ENCODE measurements at places on chromosomes 13 and 19.

DNA sequence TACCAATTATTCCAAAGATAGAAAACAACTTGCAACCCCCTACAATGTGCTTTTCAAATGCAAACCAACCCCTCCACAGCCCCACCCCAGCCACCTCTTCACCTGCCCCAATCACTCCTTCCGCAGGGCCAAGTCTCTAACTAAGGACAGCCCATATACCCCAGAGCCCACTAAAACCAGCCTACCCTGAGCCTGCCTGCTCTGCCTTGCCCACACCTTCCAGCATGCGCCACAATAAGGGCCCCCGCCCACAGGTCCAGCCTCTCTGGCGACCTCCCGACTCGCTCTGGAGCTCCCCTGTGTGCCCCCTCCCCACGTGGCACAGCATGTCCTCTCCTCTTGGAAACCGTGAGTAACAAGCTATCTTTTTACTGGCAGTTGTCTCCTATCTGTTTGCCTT, 42.8 kb upstream of the MEDAG start:
- DNase-seq: no peak

DNA sequence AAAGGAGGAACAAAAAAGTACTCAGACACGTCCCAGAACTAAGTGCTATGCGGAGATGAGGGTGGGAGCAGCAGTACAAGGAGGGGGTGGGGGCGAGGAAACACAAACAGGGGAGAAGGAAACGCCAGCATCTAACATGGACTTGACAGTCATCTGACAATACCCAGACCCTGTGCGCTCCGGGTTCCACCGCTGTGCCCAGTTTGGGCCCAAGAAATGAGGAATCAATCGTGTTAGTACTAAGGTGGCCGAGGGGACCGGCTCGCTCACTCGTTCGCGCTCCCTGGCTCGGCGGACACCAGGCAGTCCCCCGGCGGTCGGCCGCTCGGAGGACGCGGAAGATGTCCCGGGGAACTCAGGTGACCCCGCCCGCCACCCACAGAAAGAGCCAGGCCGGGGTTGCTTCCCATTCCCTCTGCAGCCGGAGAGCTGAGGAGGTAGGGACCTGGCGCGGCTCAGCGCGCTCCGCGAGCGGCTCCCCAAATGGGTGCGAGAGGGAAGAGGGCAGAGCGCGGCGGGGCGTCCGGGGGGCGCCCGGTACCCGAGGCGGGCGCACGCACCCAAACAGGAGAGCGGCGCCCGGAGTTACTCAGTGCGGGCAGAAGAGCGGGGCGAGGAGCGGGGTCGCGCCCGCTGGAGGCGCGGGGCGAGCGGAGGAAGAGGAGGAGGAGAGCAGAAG, 616 bp downstream of the TSHZ3 start:
- no peak for DNase-seq

- DNase-seq: peak; percentile 77
Observed at GRCh38 chr19:13094771-13095392, 7.8 kb downstream of the LYL1 start.

- DNase-seq: no peak
Observed at GRCh38 chr13:27393101-27393500, 31.3 kb upstream of the GTF3A start.

GRCh38 chr13:43786766-43787517, at the start of gene ENOX1:
Gene ENOX1, minus strand, starts transcription at chr13:43786972.
- peak; percentile 32 for DNase-seq

DNA sequence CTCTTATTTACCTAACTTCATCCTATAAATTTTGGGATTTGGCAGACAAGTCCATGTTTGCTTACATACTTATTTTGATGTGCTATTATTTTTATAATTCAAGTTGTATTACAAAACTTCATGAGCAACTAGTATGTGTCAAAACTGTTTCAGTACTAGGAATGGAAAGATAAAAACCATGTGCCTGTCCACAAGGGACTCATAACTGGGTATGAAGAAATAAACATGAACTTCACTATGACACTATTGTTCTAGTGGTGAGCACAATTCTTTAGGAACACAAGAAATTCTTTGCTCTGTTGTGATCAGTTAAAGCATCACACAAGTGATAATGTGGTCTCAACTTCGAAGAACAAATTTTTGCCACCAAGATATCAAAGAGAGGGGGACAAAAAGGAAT, 97.5 kb upstream of the FBXL3 start:
- no peak for DNase-seq

- no peak for DNase-seq
Observed at GRCh38 chr13:80547341-80547740, 206.4 kb upstream of the SPRY2 start.

- DNase-seq: no peak
Observed at GRCh38 chr19:49938662-49939061, 9.4 kb upstream of the NUP62 start.

- DNase-seq: no peak
Observed at GRCh38 chr19:27779954-27780353, 1433.0 kb downstream of the UQCRFS1 start.

- DNase-seq: no peak
Observed at GRCh38 chr19:45364696-45365095, 5.7 kb downstream of the ERCC2 start.

DNA sequence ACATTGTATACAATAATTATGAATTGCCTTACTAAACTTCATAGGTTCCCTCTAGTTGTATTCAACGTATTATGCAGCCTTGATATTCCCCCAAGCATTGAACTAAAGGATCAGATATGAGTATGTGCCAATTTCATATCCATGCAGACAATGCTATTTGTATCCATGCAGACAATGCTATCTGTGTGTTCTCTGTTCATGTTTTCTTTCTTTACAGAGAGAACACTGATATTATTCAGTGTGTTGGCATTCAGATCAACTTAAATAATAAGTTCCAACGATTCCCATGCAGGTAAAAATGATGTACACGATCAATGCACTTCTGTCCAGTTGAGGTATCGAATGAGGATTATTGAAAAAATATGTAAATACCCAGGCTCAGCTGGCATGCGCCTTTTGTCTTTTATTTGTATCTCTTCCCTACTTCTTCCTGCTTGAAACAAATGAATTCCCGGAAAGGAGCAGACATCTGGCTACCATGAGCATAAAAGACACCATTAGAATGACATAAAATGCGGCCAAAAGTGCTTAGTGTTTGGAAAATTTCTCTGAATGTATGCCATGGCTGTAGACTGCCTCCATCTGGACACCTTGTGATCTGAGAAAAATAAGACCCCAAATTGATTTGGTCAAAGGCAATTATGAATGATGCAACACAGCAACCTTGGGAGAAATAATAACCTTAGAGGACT, 731.5 kb downstream of the SLITRK1 start:
- no peak for DNase-seq

GRCh38 chr13:108427355-108427754, 157.8 kb downstream of the TNFSF13B start:
- no peak for DNase-seq

GRCh38 chr19:38004521-38005223, 97.7 kb downstream of the SIPA1L3 start:
- no peak for DNase-seq

- DNase-seq: no peak
Observed at GRCh38 chr13:109657395-109657794, 129.0 kb downstream of the IRS2 start.

All from D721Med (cell line).